Activated CD8-positive, alpha-beta memory T cell treated with anti-CD3 and anti-CD28 coated beads for 1 hour (primary cell): ENCODE measurements at places on chromosomes 16 and 17.

DNA sequence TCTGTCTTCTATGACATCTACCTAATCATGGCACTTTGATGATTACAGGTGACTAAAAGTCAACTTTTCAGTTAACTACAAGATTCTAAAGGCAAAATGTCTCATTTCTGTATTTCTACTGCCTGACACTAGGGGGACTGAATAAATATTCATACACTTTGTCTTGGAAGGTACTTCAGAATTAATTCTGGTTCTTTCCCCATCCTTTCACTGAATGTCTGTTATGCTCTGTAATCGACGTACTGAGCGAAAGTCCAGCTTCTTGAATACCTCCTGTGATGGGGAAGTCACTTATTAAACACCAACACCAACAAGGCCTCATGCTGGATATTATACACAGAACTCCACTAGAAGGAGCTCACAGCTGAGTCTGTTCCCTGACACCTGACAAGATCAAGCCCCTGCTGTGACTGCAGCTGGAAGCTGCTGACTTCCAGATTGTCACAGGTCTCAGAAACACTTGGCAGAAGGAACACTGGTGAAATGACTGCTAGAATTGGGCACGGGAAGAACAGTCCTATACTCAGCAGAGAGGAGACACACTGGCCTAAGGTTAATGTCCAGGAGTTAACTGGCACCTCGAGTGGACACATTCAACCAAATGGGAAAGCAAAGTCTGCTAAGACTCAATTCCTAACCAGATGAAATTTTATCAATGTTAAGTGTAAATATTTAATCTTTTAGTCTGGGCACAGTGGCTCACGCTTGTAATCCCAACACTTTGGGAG, 31.9 kb downstream of the CMC2 start:
- no peak for DNase-seq

GRCh38 chr16:87854907-87855683, 14.2 kb downstream of the SLC7A5 start:
- no peak for DNase-seq

GRCh38 chr17:83132251-83133081, 53.1 kb downstream of the METRNL start:
- DNase-seq, result no peak

DNA sequence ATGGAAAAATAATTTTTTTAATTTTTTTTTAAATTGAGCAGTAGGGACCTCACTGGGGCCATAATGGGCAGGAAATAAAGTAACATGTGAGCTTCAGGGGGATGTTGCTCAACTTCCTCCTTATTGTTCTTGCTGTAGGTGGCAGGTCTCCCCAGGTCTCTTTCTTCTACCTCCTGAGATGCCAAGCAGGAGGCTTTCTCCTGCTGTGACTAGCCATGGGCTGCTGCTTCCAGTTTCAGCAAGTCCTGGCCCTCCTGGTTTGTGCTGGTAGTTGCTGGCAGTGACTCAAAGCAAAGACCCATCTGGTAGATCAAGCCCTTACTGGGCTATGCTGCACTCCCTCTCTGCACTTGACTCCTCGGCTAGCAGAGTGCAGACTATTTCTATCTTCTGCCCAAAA, 2.3 kb downstream of the DPEP2NB start:
- DNase-seq, result no peak

GRCh38 chr16:53971616-53972015, 267.7 kb downstream of the FTO start:
- DNase-seq, result no peak

GRCh38 chr16:7083096-7083495, 249.5 kb upstream of the RBFOX1 start:
- DNase-seq, result no peak

GRCh38 chr17:80242505-80242904, 18.1 kb upstream of the RNF213 start:
- DNase-seq, result no peak

- no peak for DNase-seq
Measured at GRCh38 chr17:57477522-57478362, 221.4 kb downstream of the MSI2 start.
